ENCODE measurements at places on chromosomes 12 and 14.
A peak's percentile ranks its signal among the peaks of the same experiment; 100 is the strongest.

DNA sequence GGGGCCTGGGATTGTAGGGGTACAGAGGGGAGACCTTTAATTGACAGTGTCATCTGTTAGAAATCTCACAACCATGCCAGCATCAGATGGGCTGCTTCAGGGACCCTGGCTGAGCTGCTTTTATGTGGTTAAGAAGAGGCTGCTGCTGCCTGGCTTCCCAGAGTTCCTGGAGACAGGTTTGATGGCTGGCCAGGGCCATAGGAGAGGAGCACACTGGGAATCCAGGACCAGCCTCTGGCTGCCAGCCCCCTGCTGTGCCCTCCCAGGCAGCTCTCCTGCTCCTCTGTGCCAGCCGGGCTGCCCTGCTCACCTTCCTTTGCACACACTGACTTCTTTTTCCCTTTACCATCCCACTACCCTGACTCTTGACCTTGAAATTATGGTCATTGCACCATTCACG is 507 bp upstream of the KRT73 start:
- no peak for DNase-seq

DNA sequence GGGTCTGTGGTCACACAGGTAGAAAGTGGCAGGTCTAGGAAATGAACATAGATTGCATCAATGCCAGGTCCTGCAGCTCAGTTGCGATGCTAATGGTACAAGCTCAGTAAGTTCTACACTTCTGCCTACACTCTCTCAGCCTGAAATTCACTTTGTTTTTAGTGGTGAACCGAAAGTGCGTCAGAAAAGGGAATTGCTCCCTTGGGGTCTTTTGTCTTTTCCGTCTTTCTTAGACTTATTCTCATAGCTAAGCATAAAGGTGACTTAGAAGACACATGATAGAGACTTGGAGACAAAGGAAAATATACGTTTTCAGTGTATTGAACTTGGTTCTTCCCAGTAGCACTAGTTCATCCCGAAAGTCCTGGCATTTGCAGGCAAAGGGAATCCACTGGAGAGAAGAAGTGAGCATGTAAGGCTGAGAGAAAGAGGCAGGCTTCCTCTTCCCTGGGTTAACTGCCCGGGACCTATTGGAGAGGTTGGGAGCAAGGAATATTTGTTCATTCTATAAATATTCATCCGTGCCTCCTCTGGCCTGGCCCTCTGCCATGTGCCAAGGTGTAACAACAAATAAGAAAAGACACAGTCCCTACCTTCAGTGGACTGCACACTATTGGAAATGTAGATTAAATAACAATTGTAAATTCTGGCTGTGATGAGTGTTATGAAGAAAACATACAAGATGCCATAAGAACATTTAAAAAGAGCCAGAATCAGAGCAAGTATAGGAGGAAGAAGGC is 785.8 kb downstream of the MED13L start:
- DNase-seq: no peak

DNA sequence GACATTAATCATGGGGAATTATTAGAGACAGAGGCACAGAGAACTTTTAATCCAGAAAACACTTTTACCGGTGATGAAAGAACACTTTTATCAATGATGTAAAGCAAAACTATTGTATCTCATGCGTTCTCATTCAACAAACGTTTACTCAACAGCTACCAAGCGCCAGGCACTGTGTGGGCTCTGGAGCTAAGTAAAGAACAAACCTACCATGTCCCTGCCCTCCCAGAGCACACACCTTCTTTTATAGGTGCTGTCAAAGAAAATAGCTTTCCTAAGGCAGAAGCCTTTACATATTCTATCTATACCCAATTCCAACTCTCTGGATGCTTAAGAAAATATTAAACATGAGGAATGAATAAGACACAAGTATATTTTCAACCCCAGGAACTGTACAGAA is 91.1 kb downstream of the FOXN3 start:
- DNase-seq: no peak

DNA sequence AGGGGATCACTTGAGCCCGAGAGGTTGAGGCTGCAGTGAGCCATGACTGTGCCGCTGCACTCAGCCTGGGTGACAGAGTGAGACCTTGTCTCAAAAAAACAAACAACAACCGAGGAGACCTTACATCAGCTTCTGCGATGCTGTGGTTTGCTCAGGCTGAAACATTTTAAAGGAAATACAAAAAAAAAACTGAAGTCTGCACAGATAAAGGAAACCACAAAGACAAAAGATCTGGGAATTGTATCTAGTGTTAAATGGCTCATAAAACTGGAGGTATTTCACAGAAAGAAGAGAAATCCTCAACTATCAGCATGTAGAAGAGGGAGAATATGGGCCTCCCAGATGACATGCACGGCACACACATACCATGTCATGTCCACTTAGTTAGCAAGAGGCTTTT is 60.3 kb upstream of the VPS33A start:
- DNase-seq: no peak

GRCh38 chr14:51002406-51002999 is 58.2 kb upstream of the PYGL start:
- no peak for DNase-seq

DNA sequence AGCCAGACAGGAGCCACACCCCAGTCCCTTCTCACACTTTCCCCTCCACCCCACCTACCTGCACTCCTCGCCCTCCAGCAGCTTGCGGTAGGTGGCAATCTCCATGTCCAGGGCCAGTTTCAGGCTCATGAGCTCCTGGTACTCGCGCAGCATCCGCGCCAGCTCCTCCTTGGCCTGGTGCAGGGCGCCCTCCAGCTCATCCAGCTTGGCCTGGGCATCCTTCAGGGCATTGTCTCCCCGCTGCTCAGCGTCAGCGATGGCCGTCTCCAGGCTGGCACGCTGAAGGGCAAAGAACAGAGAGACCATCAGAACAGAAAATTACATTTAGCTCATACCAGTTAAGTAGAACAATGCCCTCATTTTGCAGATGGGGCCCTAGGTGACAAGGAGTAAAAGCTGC is 5.5 kb downstream of the KRT74 start:
- peak; percentile 23 for DNase-seq

DNA sequence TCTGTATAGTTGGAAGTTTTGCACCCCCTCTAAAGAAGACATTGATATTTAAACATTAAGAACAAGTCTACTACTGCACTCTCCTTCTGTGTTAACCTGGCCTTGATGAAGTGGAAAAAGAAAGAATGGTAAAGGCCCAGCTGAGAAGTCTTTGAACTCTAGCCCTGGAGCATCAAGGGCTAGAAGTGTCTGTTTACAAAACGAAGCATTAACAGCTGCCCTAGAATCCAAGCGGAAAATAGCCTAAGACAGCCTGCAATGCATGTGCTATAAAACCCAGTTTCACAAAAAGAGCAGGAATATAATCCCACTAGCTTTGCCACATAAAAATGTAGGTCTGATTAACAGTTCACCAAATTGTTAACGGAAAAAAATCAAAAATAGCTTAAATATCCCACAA is 60.5 kb downstream of the NUMB start:
- no peak for DNase-seq

DNA sequence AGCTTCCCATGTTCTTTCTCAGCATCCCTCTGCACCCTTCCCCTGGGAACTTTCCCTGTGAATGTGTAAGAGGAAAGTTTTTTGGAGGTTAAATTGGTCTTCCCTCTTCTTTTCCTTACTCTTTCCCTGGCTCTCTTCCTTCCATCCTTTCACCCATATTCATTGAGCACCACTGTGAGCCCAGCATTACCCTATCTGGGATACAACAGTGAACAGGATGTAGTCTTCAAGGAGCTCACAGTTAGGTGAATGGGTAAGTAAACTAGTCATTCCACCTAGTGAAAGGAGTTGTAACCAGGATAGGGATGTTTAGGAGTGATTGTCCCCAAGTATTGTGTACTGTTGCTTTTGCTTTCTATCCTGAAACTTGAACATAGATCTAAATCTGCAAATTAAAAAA is 123.8 kb downstream of the MYRFL start:
- DNase-seq: no peak

- DNase-seq: no peak
These were observed 10.8 kb downstream of the A2M start for GRCh38 chr12:9104767-9105423.

DNA sequence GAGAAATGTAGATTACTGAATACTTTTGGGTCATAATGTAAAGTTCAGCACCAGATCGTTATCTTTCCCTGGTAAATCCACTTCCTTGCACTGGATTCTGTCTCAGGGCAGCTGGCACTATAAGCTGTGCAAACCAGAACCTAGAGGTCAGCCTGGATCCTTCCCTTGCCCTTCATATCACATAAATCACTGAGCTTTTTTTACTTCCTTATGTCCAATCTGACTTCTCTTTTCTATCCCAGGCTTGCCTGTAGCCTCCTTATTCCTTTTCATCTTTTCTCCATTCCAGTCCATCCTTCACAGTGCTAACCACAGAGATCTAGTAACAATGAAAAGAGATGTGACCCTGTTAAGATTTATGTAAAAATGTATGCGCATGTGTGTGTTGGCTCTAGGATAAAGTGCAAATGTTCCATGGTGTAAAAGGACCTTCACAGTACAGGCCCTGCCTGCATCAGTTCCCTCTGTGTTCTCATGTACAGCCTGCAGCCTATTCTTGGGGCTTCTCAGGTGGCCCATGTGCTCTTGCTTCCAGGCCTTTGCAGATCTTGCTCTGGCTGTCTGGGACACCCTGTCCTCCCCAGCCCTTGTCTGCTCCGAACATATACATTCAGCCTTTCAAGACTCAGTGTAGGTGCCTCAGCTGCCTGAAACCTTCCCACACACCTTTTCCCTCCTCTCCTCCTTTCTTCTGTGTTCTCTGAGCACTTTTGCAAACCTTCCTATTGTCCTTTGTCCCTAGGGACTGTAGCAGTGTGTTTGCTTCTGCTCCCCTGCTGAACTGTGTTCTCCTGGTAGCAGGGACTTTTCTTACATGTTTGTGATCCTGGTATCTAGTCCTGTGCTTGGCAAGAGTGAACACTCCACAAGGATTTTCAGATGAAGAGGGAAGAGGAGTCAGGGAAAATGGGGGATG is 30.0 kb downstream of the PELI2 start:
- no peak for DNase-seq

GRCh38 chr14:29757711-29758233 is 169.9 kb downstream of the PRKD1 start:
- no peak for DNase-seq

DNA sequence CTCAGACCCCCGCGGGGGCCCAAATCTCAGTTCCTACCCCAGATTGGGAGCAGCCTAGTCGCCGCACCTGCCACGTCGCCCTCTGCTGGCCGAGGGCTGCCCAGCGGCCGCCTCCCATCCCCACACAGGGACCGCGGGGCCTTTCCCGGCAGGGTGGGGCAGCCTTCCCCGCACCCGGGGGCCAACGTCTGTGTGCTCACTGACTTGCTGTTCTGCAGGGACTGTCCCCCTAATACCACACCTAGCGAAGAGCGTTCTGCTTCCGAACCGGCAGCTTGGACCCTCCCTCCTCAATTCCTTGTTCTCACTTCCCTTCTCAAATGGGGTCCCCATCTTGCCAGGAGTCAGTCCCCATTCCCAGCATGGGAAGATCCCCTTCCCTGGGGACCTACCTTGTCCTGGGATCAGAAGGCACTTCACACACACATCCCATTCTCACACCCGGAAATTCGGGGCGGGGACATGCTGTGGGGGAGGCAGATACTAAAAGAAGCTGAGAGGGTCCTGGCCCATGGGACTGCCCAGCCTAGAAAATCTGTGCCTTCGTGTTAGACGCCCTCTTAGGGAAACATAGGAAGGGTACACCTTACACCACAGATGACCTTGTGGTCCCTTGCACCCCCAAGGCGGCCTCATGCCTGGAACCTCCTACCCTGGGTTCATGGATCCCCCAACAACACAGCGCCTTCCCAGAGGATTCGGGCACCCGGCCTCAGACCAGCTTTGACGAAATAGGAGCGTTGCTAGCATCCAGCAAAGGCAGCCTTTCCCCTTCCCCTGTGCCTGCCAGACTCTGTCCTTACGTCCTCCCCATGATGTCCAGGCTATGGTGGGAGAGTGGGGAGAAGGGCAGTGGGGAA is 16.4 kb downstream of the ACVRL1 start:
- no peak for DNase-seq

DNA sequence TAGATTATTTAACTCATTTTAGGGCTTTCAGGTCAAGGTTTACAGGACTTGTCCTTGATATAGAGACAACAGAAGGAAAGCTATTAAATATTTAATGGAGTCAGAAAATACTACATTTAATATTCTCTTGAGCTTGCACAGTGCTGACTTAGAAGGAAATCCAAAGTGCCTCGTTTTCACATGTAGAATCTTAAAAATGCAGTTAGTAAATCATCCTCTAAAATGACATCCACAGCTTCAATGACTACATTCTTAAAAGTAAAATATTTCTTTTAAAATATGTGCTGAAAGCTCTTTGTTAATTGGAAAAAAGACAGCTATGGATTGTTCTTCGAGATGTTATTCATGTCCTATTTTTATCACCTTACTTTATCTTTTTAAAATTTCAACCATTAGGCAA is 146.9 kb downstream of the KCNC2 start:
- no peak for DNase-seq

DNA sequence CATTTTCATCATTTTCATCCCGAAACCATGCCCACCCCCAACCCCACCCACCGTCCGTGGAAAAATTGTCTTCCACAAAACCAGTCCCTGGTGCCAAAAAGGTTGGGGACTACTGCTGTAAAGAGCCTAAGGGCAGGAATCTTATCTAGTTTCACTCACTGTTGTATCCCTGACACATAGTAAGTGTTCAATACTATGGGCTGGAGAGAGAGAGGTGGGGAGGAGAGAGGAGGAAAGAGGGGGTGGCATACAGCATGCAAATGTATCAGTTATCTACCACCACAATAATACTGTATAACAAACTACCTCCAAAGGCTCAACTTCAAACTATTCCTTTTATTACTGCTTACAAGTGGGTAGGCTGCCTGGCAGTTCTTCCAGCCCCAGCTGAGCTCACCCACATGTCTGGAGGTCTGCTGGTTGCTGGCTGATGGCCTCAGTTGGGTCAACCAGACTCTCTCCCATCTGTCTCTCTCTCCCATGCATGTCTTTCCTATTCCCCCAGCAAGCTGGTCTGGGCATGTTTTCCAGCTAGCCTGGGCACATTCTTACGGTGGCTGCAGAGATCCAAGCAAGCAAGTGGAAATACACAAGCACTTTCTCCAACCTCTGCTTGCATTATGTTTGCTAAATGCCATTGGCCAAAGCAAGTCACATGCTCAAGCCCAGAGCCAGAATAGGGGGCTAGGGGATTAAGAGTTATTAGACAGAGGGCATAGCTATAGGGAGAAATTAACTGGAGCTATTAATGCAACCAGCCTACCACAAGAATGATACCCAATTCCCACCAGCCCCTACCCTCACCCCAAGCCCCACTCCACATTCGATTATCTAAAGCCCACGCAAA is 31.6 kb upstream of the FICD start:
- DNase-seq: no peak

DNA sequence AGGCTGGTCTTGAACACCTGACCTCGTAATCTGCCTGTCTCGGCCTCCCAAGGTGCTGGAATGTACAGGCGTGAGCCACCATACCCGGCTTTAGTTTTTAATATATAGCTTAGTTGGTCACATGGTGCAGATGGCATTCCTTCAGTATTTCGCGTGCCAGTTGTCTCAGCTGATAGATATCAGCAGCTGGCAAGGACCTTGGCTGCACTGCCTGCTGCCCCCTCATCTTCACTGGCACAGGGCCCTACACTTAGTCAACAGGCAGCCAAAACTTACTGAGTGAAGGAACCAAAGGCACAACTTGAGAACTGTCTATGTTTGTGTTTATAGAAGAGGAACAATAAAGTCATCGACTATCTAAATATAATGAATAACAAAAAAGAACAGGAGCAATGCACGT is 31.0 kb downstream of the EID3 start:
- DNase-seq: no peak

Data from nucleus accumbens (tissue), 56 donors.